ENCODE measurements at places on chromosomes 5 and 9.

DNA sequence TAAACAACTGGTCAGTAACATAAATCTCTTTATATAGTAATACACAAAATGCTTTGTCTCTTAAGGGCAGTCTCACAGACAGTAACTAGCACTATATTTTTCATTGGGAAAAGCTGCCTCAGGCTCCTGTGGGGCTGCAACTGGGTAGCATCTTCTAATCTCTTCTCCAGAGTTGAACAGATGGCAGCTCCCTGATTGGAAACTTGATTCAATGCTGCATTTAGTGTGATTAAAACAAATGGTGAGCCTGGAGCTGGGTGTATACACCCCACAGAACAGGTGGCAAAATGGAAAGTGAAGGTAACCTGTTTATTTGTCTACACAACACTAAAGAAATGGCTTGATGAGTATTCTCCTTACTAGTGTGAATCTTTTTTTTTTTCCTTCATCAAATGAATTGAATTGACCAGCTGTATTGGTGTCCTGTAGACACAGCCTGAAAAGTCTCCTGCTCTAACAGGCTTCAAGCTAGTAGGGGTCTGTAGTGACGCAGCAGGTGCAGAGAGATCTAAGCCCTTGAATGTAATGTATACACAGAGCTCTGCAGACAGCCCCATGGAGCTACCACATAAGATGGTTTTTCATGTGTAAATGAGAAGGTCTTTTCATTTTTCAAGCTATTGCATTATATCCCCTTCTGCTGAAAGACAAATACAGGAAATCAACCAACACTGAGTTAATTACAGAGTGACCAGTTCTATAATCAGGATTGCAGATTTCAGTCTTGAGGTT lies 43.3 kb downstream of the IZUMO3 start:
- no peak for DNase-seq

- DNase-seq: no peak
Measured at GRCh38 chr5:171579976-171580411, 160.5 kb downstream of the FGF18 start.

- no peak for DNase-seq
Measured at GRCh38 chr9:124386201-124386600, 29.0 kb downstream of the PSMB7 start.

- no peak for DNase-seq
Measured at GRCh38 chr5:73747696-73748380, 121.8 kb downstream of the ARHGEF28 start.

DNA sequence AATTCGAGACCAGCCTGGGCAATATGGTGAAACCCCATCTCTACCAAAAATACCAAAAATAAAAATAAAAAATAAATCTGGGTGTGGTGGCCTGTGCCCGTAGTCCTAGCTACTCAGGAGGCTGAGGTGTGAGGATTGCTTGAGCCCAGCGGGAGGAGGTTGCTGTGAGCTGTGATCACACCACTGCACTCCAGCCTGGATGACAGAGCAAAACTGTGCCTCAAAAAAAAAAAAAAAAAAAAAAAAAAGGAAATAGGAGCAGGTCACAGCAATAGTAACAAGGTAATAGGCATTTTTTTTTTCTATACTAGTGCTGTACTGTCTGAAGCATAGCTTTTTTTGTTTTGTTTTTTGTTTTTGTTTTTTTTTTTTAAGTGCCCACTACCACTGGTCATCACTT lies 5.8 kb downstream of the LRRC70 start:
- DNase-seq: no peak

GRCh38 chr5:33964132-33964700 lies 20.3 kb downstream of the SLC45A2 start:
- DNase-seq: no peak
